ENCODE measurements at places on chromosomes 16 and 17.

GRCh38 chr17:56471696-56472095, 121.8 kb upstream of the NOG start:
- no peak for DNase-seq

DNA sequence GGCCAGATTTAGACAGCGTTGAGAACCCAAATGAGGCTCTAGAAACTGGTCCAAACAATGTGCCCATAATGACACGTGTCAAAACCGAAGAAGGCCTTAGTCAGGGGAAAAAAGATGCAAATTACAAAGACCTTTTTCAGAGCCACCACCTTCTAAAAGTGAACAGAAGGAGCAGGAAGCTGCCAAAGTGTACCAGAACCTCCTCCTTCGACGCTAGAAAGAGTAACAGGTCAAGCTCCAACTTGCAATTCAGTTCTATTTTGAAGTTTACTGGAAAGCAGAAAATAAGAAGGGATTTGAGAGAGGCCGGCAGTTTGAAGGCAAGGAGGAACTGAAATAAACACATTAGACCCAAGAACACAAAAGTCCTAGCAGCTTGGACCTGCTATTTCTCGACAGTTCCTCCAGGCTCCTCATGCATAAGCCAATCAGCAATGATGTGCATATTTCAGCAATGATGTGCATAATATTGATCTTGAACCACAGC, 61.8 kb downstream of the XYLT1 start:
- DNase-seq, result no peak

GRCh38 chr17:72373910-72374741, 253.3 kb downstream of the SOX9 start:
- DNase-seq, result peak; percentile 37

- no peak for DNase-seq
Observed at GRCh38 chr17:33377837-33378595, 84.9 kb upstream of the ASIC2 start.

DNA sequence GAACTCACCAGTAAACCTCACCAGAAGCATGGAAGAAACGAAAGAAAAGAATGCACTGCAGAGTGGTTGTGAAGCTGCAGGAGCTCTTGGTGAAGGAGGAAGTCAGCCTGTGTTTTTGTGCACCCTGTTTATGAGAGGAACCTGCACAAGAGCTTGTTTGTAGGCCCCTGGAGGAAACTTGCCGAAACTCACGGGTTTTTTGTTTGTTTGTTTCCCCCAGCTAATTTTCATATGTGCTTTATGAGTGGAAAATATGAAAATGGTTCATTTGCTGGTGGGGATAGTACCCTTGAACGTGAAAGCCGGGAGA, 222.7 kb downstream of the C16orf95 start:
- no peak for DNase-seq

DNA sequence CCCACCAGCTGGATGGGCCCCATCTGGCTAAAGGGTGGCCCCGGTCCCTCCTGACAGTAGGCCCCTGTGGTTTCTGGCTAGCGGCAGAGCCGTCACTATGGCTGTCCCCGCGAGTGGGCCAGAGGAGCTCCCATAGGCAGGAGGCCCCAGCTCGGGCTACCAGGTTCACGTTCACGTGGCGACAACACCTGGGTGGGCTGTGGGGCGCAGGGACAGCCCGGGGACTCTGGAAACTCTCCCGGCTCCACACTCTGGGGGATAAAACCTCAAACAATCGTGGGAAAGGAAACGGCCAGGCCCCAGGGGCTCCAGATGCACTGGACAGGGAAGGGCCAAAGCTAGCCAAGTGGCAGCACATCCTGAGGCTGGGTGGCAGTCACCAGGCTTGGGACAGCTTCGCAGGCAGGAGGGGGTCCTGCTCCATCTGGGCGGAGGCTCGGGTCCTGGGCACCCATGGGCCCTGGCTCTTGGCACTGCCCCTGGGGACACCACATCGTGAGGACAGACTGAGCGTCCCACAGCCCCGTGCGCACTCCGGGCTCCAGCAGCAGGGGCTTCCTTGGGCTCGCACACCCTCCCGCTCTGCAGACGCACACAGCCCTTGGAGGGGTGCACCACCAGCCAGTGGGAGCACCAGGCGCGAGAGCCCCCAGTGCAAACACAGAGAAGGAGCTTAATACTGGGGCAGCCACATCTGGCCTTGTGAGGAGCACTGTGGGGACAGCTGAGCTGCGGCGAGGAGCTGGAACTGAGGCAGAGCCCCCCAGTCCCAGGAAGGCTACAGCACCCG, 4.4 kb downstream of the RNF166 start:
- DNase-seq, result no peak

- peak; percentile 31 for DNase-seq
Observed at GRCh38 chr16:28218109-28218508, 6.3 kb upstream of the XPO6 start.

- DNase-seq, result no peak
Observed at GRCh38 chr17:32625971-32626370, 139.2 kb downstream of the CDK5R1 start.

DNA sequence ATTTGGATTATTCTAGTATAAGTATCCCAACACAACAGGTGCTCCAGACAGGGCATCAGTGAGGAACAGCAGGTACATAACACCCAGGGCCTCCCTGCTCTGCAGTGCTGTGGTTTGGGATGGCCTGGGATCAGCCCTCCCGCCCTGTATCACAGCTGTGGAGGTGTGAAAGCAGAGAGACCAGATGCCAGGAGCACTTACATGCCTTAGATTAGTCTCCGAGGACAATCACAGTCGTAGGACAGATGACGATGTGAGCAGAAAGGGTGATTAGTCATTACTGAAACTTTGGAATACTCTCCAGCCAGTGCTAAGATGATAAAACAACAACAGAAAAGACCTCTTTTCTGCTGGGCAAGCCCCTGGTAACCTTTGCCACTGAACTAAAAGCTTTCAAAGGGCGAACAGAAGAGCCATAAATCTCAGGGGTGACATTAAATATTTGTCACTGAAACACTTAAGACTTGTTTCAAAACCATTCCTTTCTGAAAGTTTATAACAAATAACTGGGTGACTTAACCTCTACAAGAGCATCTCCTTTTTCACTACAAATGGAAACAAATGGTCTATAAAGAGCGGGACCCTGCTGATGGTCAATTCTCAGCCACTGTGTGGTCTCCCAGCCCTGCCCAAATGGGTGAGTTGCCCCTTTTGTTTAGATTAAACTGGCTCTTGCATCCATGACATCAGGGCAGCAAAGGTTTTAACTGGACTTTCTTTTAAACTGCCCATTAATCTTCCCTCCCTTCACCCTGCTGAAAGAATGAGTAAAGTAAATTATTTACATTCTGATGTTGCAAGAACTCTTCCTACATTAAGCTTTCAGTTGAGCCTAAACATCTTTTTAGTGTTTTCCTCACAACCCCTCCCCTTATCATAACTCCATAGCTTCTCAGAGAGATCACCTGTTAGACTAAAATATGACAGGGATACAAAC, 183.1 kb upstream of the COX10 start:
- DNase-seq, result no peak

DNA sequence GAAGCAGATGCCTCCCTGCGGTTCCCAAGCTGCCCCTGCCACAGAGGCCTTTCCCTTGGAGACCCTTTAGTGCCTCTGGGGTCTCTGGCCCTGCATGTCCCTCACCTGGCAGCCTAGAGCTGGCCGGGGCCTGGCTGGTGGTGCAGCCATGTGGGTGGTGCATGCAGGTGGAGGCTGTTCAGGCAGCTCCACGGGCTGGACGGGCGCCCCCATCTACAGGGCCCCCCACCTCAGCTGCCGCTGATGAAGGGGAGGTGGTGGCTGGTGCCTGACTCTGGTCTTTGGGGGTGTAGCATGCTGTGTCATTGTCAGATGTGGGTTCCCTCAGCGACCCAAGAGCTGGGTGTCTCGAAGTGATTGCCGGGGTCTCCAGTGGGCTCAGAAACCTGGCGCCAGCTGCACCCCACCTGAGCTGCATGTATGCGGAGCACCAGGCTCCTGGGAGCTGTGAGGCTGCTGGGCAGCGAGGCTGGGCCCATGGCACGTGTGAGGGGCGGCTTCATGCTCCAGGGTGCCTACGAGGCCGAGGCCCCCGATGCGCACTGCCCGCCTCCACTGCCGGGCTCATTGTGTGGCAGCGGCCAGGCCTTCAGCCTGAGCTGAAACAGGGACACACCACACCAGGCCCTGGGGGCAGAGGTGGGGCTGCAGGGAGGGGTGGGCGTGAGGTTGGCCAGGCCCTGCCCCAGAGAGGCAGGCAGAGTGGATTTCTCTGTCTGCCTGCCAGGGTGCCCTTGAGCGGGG, 57.0 kb downstream of the BAIAP2 start:
- no peak for DNase-seq

GRCh38 chr17:83077411-83077810, 2.0 kb upstream of the METRNL start:
- DNase-seq, result no peak

DNA sequence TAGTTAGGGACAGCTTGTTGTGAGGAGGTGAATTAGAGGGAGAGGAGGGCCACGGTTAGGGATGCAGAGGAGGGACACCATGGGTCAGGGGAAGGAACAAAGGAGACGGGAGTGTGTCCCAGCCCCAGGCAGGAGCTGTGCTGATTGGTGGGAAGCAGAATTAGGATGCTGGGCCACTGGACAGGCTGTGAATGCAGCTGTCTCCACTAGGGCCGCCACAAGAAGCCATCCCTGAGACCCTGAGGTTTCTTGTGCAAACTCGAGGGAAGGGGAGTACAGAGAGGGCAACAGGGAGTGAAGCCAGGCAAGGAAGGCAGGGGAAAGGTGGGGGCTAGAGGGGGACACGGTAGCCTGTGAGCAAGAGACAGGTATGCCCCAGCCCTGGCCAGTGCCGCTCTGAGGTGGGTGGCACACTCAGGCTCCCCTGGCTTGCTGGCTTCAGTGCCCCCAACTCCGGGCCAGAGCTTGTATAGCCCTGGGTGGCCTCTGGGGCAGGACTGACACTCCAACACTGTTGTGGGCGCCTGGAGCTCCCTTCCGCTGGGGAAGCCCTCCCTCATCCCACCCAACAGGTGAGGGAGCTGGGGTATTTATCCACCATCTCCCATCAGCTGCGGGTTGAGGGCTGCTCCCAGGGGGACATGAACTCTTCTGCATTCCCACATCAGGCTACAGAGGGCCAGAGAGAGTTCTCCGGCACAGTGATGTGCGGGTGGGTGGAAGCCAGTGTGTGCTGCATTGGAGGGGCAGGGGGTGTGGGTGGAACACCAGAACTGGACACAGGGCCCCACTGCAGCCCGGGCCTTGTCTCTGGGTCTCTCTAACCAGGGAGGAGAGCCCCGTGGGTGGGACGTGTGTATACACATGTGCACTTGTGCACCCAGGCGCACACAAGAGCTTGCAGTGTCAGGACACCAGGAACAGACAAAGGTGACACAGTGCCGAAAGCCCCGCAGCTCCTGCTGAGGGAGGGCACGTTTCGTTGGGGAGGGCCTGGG, 8.3 kb upstream of the SPPL2C start:
- peak; percentile 53 for DNase-seq

- no peak for DNase-seq
Observed at GRCh38 chr16:26672206-26672605, 394.5 kb upstream of the C16orf82 start.

Measured in neural progenitor cell (in vitro differentiated cells).